ENCODE measurements at places on chromosomes 5 and 9. TPM values are rescaled to one million over a fixed set of nuclear protein-coding genes. Genes with fewer than 3 reads are reported as not detected.

- no peak for DNase-seq
These were observed 202.6 kb downstream of the ADAMTSL1 start for GRCh38 chr9:18676525-18676924.

The LAMC3 gene
- total RNA-seq, result 1.4 TPM

The CCDC152 gene
- total RNA-seq, result 0.08 TPM

- no peak for DNase-seq
These were observed 123.1 kb upstream of the SV2C start for GRCh38 chr5:75960129-75960528.

DNA sequence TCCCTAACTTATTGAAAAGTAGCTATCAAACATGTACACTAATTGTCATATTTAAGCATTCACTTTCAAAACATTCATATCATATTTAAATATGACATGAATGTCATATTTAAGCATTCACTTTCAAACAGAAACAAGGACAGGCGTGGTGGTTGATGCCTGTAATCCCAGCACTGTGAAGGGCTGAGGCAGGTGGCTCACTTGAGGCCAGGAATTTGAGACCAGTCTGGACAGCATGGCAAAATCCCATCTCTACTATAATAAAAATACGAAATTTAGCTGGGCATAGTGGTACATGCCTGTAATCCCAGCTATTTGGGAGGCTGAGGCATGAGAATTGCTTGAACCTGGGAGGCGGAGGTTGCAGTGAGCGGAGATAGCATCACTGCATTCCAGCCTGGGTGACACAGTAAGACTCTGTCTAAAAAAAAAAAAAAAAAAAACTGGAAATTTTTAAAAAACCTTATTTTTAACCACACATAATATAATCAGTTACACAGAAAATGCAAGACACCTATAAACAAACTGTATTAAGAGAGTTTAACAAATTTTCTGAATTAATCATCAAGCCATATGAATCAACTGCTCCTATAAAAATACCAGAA lies 88.1 kb downstream of the LPAR1 start:
- DNase-seq, result no peak

DNA sequence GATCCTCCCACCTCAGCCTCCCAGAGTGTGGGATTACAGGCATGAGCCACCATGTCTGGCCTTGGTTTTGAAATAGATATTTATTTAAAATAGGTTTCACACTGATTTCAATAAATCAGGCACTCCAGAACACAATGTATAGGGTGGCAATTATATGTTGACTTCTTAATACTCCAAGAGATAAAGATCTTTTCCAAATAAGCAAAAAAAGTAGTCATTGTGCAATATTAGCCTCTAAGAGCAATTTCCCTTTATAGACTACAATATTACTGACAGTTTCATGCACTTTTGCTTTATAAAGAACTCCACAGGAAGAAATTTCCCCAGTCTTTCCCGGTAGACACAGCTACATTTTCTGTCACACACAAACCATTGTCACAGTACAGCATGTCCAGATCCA lies 23.4 kb upstream of the RUFY1 start:
- no peak for DNase-seq

GRCh38 chr5:95224701-95225459 lies 60.0 kb downstream of the MCTP1 start:
- DNase-seq, result no peak

The RAB3C gene
- total RNA-seq, result 0.09 TPM

The GLRX gene
- total RNA-seq, result 5.3 TPM

DNA sequence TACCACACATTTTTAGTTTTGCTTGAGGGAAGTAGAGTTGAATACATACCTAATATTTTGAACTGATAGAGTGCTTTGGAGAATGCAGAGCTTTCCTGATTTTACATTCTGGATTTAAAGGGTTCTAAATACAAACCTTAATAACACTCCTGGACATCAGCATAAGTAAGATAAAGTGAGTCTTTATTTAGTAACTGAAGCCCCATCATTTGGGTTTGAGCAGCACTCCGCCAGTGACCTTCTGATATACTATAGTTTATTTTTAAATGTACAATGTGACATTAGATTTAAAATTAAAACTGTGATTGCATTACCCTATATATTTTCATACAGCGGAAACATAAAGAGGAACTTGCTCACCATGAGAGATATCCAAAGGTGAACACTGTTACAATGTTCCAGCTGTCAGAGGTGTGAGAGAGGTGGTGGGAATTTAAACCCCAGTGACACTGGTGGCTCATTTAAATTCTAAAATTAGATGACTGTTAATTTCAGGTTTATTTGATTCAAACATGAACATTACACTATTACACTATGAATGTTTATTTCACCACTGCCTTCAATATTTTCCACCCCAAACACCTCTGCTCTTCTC lies 203.0 kb upstream of the PCSK5 start:
- DNase-seq, result no peak

DNA sequence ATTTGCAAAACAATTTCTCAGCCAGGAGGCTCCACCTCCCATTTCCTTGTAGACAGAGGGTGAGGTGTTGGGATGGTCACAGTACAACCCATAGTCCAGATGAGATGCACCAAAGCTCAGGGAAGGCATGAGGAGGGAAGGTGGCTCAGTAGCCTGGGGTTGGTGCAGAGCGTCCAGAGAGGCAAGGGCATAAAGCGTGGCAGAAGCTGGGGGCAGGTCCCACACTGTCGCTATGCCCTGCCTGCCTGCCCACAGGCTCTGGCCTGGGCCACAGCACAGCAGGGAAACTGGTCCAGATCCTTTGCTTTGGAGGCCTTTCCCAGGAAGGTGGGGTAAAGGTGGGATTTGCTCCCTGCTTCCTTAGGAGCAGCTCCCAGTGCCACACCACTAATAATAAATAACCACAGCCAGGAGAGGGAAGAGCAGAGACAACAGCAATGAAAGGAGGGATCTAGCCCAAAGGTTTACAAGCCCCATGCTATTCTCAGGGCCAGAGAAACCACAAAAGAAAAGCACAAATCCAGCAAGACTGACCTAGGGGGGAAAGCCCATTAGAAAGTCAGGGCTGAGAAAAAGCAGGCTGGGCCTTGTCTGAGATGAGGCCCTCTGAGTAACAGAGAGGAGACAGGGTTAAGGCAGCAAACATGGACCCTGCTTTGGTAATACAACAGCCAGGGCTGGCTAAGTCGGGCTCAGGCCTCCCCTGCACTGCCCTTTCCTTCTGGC lies 27.2 kb downstream of the PCDHGC5 start:
- DNase-seq, result no peak

The SETD9 gene
- total RNA-seq, result 10.5 TPM

The RNF44 gene
- total RNA-seq, result 8.8 TPM

GRCh38 chr9:20494035-20494434 lies 128.3 kb downstream of the MLLT3 start:
- DNase-seq, result no peak

The PCDHGA6 gene
- 1.8 TPM for total RNA-seq

GRCh38 chr5:4873652-4874051 lies 266.5 kb upstream of the ADAMTS16 start:
- no peak for DNase-seq

The SMIM32 gene
- not detected for total RNA-seq

DNA sequence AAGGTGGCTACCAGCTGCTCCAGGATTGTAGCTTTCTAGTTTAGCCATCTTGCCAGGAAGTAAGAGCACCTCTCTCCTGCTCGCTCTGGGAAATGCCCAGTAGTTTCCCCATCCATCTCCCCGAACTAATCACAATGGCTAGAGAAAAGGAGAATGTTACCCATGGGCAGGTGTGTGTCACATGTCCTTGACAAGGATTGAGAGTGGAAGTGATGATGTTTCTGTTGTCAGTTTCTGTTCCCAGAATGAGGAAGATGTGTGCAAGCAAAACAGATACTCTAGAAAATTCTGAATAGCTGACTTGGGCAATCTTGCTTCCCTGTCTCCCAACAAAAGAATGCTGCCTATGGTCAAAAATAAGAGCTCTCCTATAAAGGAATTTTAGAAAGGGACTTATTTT lies 429.5 kb downstream of the EBF1 start:
- DNase-seq, result no peak

DNA sequence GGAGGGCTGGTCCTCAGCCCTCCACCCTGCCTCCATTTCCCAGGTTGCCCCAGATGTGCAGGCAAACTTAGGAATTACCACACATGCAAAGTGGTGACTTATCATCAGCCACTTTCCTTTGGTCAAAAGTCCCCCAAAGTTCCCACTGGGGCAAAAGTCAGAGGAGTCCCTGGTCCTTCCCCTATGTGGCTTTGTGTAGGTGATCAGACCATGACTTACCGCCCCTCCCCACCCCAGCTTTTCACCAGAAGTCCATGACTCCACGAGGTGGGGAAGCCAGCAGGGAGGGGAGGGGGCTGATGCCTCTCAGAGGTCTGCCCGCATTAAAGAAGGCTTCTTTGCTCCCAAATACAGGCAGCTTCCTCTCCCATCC lies 5.8 kb downstream of the TRAF1 start:
- no peak for DNase-seq

DNA sequence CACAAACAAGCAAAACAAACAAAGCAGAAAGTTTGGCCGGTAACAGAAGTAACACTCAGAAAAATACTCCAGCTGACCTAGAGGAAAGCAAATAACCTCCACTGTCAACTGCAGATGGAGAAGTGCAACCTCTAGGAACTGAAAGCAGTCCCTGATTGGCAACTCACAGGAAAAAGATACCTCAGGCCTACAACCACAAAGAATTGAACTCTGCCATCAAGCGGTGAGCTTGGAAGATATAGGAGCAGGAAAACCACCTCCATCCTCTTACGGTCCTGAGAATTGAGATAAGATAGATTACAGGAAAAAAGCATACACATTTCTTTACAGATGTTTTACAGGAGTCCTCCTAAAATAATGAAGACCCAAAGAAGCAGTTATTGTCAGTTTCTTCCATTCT lies 184.5 kb downstream of the PDZD2 start:
- no peak for DNase-seq

The NPM1 gene
- 394 TPM for total RNA-seq

- DNase-seq, result no peak
These were observed 757 bp downstream of the FXN start for GRCh38 chr9:69036309-69036708.

- no peak for DNase-seq
These were observed 7.0 kb downstream of the MAMDC4 start for GRCh38 chr9:136858844-136859757.
